ENCODE measurements at places on chromosomes 1 and 21.

- no peak for DNase-seq
Measured at GRCh38 chr1:233972951-233973635, 68.6 kb downstream of the SLC35F3 start.

GRCh38 chr1:121587777-121588176, 403.0 kb downstream of the SRGAP2C start:
- no peak for DNase-seq

- DNase-seq, result no peak
Measured at GRCh38 chr21:42595283-42596187, 57.9 kb upstream of the PDE9A start.

DNA sequence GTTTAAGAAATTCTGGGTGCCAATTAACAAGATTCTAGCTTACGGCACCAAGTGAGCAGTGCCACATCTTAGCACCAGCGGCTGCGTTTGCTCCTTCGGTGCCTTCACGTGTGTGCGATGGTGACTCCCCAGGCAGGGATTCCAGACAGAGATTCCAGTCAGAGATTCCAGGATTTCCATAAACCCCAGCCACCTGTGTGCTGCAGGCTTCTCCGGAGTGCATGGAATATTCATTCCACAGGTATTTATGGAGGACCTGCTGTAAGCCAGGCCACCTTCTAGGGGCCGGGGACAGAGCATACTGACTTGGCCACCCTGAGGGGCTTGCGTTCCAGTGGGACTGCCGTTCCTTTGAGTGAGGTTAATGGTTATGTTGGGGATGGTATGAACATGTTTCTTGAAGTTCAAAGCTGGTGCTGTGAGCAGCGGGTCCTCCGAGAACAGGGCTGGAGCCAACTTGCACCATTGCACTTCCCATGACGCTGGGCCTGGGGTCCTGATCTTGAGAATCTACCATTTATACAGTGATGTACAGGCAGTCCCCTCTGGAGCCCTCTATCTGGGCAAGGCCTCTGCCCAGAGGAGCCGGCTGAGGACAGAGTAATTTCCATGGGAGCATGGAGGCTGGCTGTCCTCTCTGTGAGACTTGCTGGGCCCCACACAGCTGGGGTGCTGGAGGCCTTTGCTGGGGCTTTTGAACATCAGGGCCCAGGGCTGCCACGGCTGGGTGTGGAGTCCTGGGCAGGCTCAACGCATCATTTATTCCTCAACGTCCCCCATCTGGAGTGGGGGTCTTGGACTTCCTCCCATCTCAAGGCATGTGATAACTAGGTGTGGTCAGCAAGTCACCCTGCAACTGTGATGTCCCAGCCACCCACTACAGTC, 58.8 kb upstream of the AJAP1 start:
- DNase-seq, result no peak

DNA sequence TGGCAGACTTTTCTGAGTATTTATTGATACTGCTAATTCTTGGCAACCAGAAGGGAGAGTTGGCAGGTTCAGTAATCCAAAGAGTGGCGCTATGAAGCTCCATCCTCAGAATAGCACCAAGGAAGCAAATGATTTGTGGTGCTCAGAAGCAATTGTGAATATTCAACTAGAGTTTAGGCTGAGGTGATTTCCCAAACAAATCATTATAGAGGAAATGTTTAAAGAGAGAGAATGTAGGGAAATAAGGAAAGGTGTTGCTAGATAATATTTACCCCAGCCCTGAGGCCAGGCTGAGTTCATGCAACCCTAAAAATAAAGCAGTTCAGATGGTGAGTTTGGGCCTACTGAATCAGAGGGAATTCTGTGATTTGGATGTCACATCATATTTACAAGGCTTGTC, 363.4 kb upstream of the PLXNA2 start:
- no peak for DNase-seq

DNA sequence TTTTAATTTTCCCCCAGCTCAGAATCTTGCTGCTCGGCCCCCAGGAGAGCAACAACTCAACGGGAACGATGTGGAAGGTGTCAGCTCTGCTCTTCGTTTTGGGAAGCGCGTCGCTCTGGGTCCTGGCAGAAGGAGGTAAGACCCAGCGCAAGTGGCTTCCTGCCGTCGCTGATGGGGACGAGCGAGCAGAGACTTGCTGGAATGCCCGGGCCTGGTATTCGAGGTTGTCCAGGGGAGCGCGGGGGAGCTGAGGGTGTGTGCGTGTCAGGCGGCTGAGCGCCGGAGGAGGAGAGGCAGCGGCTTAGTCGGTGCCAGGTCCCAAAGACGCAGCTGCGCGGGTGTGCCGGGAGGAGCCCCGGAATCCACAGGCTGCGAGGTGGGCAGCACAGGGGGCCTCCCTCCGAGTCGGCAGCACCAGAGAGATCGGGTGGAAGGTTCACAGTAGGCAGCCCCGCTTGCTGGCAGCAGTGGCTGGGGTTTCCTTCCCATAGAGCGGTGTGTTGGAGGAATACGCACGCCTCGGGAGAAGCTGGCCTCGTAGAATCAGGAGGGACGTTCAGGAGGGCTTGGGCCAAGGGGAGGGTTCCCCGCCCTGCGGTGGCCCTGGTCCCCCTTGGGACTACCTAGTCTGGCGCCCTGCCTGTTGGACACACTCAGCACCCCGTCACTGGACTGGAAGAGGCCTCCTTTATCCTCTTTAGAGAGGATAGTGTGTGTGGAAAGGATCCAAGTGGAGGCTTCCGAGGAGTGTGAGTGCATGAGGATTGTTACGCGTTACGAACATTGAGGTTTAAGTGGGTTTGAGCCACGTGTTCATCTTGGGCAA, 547 bp downstream of the PDPN start:
- DNase-seq, result no peak

- DNase-seq, result no peak
Measured at GRCh38 chr1:55539652-55540512, 324.7 kb upstream of the USP24 start.

DNA sequence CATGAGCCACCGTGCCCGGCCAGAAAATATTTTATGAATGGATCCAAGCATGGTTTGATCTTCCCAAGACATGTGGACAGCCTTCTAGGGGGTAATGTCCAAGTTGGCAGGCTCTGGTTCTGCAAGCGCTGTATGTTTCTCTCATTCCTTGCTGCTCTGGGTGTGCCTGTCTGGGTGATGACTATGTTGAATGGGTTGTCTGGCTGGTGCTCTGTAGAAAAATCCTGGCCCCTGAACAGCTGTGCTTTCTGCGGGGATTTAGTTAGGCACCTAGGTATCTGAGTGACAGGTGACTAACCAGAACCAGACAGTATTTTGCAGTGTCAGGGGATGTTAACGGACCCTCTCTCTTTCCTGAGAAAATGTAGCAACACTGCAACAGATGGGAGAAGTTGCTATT, 14.1 kb downstream of the HUNK start:
- no peak for DNase-seq

DNA sequence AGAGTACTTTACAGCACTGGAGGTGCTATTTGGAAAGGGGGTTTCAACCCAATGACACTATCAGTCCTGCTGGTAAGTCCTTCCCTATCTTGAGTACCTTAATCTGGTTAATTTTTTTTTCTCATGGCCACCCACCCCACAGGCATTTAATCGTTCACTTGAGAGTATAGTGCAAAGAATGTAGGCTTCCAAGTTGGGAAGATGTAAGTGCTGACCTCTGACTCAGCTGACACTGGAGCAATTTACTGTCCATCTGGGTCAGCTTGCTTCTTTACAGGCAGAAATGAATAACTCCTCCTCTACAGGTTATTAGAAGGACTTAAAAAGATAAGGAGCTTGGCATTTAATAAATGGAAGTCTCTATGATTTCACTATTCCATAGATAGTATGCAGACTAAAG, 89.6 kb downstream of the AK5 start:
- DNase-seq, result no peak

GRCh38 chr1:160420881-160421842, 20.8 kb downstream of the VANGL2 start:
- DNase-seq, result no peak

DNA sequence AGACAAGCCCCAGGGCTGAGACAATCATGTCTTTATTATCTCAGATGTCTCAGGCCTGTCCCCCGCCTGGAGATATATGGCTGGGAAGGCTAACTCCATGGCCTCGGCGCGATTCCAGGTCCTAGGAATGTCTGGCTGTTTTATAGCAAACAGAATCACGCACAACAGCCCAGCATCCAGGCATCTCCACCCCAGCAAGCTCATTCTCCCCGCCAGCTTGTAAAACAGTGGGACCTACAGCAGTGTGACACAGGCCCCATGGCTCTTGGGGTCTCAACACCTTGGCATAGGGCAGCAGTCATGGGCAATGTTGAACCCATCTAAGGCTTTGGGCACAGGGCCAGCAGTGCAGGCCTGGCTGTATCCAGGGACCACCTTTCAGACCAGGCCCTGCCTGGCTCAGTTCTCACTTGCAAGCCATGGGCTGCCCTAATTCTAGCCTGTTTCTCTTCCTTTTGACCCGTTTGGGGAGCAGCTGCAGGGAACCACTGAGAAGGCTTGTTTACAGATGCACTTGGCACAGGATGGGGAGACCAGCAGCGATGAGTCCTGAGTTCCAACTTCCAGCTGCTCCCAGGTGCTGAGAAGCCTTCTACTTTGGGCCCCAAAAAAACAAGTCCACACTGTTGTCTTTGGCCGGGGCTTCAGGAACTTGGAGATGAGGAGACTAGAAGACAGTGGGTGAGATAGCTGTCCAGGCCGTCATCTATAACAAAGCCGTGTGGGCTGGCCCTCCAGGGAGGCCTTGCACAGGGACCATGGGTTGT, 34.4 kb downstream of the WNT4 start:
- DNase-seq, result no peak

DNA sequence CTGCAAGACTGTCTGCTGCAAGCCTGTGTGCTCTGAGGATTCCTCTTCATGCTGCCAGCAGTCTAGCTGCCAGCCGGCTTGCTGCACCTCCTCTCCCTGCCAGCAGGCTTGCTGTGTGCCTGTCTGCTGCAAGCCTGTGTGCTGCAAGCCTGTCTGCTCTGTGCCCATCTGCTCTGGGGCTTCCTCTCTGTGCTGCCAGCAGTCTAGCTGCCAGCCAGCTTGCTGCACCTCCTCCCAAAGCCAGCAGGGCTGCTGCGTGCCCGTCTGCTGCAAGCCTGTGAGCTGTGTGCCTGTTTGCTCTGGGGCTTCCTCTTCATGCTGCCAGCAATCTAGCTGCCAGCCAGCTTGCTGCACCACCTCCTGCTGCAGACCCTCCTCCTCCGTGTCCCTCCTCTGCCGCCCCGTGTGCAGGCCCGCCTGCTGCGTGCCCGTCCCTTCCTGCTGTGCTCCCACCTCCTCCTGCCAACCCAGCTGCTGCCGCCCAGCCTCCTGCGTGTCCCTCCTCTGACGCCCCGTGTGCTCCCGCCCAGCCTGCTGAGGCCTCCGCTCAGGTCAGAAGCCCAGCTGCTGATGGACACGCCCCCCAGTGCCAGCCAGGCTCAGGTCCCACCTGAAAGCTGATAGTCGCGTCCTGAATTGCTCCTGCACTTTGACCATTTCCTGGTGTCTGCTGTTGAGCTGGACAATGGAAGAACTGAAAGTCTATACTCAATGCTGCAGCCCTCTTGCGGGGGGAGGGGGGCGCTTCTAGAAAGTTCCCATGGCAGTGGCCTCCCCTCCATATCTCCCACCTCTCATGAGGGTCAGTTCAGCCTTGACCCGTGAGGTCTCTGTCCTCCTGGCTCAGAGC, 1.2 kb downstream of the KRTAP10-4 start:
- no peak for DNase-seq

DNA sequence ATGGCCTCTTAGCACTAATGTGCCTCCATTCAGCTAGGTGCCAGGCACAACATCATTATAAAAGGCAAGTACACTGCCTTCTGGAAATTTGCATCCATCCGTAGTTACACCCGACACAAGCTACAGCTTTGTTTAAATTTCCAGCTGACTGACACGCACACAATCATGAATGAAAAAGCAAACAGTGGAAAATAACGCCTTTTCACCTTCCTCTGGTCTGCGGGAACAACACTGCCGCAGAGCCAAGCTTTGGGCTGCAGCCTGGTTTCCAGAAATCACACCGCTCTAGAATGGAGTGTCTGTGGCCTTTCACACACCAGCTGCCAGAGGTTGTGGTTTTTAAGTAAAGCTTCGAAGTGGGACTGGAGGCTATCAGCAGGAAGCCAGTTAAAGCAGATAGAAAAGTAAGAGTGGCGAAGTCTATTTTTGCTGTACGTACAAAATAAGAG, 142.8 kb upstream of the COA6 start:
- no peak for DNase-seq

DNA sequence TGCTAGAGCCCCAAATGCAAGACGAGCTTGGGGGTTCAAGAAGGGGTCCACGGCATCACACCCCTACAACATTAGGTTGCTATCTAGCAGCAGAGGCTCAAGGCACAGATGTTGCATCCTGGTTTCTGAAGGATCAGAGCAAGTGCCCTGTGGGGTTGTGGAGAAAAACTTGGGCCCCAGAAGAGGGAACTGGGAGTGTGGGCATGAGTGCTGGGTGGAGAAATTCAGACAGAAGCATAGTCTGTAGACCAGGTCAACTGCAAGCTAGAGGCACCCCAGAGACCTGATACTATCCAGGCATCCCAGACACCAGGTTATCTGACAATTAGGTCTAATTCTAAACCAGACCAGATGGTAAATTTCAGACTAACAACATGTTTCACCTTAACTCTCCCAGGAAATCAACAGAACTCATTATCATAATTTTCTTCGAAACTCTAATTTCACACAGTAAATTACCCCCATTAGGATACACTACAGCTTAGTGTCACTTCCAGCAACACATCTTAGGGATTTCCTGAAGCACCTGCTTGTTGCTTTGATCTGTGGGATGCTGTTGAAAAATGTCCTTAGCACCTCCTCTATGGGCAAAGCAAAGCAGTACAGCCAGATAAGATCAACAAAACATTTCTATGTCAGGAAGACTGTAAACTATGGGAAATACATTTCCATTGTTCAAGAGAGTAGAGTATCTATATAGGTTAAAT, 179.3 kb downstream of the VAV3 start:
- DNase-seq, result no peak

- DNase-seq, result no peak
Measured at GRCh38 chr1:25664357-25665199, 48.0 kb downstream of the MAN1C1 start.

DNA sequence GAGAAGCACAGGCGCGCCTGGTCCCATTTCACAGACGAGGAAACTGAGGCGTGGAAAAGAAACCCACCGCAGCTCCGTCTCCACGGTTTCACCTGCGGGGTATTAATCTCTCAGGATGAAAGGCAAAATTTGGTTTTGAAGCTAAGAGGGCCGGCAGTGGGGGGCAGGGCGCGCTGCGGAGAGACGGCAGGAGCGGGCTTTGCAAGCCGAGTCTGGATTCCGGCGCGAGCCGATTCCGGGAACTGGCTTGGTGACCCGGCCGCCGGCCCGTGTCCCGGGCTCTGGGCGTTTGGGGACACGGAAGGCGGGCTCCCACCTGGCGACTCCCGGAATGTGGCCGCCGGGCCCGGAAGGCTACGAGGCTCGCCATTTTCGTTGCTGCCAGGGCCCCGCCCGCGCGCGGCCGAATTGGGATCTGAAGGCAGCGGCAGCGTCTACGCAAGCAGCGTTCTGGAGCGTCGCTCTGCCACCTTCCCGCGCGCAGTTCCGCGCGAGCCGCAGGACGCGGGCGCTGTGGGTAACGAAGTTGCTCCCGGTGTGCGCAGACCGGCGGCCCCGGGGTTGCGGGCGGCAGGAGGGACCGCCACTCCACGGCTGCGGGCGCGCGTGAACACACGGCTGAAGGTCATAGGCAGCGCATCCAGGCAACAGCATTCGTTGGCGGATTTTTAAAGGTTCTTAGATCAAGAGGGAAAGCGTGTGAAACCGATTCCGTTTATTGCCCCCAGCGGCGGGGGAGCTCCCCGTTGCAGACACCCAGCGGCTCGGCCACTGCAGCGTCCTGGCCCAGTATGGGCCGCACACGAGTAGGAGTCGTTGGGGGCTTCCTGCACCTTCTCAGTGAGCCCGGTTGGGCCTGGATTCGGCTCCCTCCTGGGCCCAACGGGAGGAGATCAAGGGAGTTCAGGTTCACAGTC, 5.4 kb upstream of the PRDM16 start:
- DNase-seq, result no peak

- DNase-seq, result no peak
Measured at GRCh38 chr1:45612941-45613579, 10.8 kb downstream of the CCDC17 start.

Data from stimulated activated CD8-positive, alpha-beta memory T cell treated with anti-CD3 and anti-CD28 coated beads, Interleukin-7, amount 100 ng/mL, for 1 hour (primary cell).